ENCODE measurements at places on chromosomes 2 and 18.

GRCh38 chr2:230019742-230020141 is 49.0 kb downstream of the SLC16A14 start:
- no peak for DNase-seq

DNA sequence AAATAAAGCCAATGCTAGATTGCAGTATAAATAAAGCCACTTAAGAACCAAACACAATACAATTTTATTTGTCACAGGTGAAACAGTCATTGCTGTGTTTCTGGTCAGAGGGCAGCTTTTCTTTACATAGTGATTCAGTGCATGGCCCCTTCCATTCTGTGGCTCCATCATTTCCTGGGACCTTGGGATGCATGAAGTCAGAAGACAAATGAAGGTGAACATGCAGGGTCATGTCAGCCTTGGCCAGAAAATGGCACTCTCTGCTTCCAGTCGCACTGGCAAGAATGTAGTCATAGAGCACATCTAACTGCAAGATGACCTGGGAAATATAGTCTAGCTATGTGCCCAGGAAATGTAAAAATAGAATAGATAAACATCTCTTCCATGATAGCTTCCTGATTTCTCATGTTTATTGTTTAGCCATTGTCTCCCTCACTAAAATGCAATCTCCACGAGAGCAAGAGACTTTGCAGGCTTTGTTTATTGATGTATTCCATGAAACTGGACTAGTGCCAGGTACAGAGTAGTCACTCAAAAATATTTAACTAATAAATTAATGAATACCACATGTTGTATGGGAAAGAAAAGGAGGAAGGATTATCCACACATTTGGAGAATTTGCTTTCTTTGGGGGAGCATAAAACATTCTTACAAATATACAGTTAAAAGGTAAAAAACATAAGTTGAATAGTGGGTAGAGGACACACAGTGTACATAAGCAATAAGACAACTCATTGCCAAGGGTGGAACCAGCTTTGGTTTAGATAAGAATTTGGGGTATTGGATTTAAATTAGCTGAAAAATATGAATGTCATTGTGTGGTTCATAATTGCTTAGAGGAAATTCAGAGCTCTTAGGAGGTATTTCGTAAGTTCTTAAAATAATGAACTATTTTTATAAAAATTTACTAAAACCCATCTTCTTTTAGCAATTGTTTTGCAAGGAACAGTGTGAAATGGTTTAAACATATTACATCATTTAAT is 343.8 kb downstream of the PID1 start:
- DNase-seq = no peak

DNA sequence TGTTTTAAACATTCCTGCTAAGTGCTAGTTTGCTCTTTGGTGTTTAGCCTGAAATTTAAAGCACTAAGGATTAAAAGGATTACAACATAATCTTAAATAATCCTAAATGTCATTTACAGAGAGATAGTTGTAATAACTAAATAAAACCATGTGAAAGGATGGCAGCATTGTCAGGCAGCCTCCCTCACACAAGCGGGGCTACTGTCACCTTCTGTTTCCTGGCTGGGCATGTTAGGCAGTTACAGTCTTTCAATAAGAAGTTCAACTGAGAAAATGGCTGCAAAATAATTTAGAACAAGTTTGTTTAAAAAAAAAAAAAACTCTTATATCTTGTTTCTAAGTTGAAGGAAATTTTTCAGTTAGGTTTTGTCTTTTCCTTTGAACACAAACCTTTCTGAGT is 124.9 kb downstream of the ARHGAP15 start:
- peak; percentile 19 for DNase-seq

DNA sequence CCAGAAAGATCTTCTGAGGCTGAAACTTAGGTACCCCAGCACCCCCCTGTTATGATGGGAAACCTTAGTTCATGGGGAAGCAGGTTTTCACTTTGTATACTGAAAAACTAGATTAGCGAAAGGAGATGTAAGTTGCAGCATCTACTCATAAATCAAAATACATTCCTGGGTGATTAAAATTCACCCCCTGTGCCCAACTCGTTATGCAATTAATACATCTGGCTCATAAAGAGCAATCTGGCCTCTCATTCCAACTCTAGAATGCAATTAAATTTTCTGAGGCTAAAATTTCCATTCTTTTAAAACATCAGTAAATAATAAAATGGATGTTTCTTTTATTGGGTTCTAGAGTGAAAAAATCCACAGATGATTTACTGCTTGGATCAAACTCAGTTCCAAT is 110.9 kb upstream of the BZW1 start:
- no peak for DNase-seq

- no peak for DNase-seq
These were observed 70.6 kb downstream of the DAW1 start for GRCh38 chr2:227942021-227942420.

GRCh38 chr2:188986839-188987238 is 12.7 kb downstream of the COL3A1 start:
- no peak for DNase-seq

- DNase-seq = no peak
These were observed 6.5 kb downstream of the STARD6 start for GRCh38 chr18:54351186-54351585.

DNA sequence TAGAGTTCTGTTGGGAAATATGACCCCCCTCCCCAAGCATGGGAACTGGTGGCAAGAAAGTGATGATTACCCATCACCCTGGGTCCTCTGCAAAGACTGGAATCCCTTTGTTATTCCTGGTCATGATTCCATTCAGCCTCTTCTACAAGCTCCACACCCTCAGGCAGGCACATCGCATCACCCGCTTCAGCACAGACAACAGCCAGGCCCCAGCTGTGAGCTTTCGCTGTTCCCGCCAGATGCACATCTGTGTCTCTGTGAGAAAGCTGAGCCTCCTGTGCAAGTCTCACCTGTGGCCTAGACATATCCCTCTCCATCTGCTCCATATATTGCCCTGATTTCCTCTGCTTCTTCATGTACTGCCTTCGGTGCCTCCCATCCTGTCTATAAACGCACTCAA is 368.0 kb upstream of the RAB6C start:
- DNase-seq = no peak

DNA sequence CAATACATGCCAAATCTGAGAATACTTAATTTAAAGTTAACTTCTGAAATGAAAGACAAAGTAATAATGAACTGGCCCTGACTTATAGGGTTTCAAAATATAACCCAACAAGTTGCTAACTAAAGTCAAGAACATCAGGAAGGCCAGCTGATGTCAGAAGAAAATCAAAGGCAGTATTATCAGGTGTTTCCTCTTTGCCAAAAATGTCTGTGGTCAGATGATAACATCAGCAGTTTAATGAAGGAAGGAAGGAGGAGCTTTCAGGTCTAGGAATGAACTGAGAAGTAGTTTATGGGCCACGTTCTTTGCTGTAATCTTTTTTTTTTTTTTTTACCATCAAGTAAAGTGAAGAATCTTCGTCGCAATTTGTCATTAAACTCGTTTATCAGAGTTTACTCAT is 40.9 kb downstream of the CDH2 start:
- DNase-seq = no peak

DNA sequence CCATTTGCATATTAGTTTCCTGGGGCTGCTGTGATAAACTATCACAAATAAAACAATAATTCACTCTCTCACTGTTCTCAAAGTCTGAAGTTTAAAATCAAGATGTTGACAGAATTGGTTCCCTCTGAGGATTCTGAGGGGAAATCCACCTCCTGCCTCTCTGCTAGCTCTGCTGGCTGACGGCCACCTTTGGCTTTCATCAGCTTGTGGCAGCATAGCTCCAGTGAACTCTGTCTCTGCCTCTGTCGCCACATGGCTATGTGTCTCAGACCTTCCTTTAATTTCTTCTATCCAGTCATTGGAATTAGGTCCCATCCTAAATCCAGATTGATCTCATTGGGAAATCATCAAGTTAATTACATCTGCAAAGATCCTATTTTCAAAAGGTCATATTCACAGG is 38.9 kb upstream of the TRIM43 start:
- no peak for DNase-seq

GRCh38 chr2:51013933-51014526 is 17.9 kb downstream of the NRXN1 start:
- DNase-seq = no peak

DNA sequence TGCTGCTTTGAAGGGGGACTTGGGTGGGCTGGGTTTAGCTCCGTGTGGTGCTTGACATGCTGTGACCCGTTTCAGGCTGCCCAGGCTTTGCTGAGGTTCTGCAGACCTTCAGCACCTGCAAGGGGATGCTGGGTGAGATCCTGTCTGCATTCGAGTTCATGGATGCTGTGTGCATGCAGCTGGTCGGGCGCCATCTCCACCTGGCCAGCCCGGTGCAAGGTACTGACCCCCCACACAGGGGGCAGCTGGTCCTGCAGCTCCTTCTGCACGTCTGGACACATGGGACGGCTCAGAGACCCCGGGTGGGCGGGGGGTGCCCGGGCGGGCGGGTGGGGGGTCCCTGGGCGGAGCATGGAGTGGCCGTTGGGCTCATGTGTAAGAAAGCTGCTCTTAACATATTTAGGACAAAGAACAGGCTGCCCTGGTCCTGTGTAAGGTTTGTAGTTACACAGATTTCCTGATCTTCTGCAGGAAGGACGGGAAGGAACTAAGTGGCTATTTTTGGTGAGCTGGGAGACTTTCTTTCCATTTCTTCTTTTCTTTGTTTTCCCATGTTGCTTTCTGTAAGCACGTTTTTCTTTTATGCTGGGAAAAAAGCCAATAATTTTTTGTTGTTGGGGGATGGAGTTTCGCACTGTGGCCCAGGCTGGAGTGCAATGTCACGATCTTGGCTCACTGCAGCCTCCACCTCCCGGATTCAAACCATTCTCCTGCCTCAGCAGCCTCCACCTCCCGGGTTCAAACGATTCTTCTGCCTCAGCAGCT is 15.8 kb downstream of the D2HGDH start:
- DNase-seq = no peak

- DNase-seq = no peak
These were observed 271.2 kb upstream of the SETBP1 start for GRCh38 chr18:44409515-44409914.

- DNase-seq = no peak
These were observed 5.0 kb downstream of the SIX3 start for GRCh38 chr2:44946372-44947027.

DNA sequence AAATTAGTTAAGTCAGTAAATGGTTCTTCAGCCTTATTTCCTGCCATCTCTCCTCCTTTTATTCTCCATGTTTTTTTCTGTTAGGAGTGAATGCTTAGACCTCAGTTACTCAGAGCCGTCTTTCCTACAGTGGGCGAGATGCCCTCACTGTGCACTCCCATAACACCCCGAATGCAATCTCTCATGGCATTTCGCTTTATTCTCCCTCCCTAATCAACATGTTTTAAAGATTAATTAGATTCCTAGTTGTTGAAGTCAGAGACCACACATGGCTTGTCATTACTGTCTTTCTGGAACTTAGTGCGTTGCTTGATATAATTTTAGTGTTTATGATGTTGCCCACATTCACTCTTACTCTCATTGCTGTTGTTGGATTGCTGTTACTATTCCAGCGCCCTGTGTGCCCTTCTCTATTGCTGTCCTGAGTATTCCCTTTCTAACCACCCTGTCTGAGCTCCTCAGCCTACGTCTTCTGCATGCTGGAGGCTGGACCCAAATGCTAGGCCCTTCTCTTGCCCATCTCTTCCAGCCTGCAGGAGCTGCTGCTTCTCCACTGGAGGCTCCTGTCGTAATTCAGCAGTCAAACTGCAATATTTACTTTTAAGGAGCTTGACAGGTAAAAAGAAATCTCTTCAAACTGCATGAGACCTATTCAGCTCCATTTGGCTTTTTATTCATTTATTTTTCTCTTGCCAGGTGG is 99.3 kb downstream of the MAP2 start:
- DNase-seq = no peak

DNA sequence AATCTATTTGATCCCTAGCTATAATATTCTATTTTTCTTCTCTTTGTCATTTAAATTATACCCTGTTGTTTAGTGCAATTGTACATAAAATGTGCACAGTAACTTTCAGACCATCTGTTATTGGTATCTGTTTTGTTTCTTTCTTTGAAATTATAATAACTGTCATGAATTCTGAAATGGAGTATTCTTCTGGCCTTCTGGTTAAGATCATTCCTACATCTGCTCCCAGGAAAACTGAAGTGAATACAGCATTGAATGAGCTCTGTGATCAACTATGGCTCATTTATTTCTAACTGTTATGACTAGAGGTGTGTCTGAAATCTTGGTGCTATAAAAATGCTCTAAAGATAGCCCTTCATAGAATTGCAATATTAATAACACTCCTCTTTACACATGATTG is 788.4 kb upstream of the TMEFF2 start:
- DNase-seq = no peak

- DNase-seq = no peak
These were observed 229.8 kb upstream of the CDH19 start for GRCh38 chr18:66833646-66834045.

DNA sequence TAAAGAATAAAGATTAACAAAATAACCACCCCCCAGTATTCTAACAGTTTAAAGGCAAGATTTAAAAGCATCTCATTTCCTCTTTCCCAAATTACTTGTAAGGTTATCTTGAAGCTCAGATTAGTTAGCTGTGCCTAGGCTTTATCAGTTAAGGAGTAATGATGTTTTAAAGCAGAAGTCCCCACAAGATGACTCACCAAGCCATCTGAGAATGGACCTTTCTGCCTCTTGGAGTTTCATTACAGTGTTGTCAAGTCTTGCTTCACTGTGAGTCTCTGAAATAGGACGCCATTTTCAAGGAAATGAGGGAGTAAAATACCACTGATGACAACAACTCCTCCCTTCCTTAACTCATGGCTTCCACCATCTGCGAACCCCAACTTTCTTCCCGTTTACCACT is 35.9 kb downstream of the ZNF385B start:
- peak; percentile 10 for DNase-seq

- no peak for DNase-seq
These were observed 5.3 kb upstream of the TYMS start for GRCh38 chr18:652131-652530.

DNA sequence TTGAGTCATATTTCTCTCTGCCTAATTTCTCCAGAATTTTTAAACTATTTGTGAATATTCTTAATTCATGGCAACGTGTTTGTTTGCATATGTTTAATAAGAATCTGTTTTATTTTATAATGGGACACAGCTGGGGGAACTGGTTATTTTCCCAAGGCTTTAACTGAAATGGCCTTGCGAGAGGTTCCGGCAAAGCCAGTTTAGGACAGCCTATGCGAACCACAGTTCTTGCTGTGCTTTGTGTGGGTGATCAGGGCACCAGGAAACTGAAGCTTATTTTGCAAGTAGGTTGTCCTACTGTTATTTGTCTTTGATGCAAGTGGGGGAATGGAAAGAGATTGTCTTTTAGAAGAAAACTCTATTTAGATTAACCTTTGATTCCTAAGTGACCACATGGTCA is 6.5 kb downstream of the ANKMY1 start:
- no peak for DNase-seq

DNA sequence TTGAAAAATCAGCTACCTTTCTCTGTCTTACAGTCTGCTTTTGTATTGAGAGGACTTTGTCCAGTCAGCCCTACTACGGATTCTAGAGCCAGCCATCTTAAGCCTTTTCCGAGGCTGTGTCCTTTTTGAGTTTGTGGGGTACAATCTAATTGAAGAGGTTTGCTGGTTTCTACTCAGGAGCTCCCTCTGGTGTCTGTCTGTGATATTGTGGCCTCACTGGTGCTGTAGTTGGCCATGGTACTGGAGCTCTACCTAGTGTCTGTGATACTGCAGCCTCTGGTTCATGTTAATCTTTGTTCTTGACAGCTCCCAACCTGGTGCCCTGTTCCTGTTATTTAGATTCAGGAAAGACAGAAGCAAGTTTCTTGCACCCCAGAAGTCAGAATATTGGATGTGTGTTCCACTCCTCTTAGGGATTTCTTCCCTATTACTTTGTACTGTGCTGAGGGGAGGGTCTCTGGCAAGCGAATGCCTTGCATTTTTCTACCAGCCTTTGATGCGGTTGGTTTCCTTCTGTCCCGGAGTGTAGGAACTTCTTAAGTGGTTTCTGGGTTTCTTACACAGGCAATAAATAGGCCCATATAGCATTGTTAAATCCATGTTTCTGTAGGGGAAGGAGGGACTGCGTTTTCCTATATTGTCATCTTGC is 78.5 kb downstream of the ACSL3 start:
- DNase-seq = peak; percentile 71
